ENCODE measurements at places on chromosomes 5 and 9.
A peak's percentile ranks its signal among the peaks of the same experiment; 100 is the strongest.

- no peak for DNase-seq
Observed at GRCh38 chr9:128048663-128049062, 18.5 kb downstream of the NAIF1 start.

DNA sequence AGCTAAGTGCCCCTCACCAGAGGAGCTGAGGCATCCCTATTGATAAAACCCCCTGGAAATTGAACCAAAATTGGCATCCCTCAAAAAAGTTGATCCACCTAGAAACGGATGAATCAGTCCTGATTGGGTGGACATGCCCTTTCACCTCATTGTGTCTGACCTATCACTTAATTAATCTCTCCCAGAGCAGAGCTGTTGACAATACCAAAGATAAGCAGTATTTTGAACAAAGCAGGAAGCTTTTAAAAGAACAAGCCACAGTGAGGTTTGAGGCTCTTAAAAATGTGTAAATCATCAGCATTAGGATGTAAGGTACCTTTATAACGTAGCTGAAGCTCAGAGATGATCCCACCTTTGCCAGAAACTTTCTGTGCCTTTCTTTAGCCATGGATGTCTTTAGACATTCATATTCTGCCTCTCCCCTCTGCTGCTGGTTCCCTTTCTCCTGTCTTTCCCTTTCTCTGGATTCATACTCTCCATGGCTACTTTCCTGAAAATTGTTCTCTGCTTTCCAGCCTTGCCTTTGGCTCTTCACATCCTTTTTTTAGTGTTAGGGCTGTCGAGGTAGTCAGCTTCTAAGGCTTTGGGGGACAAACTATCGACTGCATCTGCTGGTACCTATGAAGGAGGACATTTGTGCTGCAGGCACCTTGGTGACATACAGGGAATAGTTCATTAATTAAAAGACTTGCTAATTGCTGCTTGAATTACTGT, 7.8 kb upstream of the LHX2 start:
- DNase-seq = no peak

DNA sequence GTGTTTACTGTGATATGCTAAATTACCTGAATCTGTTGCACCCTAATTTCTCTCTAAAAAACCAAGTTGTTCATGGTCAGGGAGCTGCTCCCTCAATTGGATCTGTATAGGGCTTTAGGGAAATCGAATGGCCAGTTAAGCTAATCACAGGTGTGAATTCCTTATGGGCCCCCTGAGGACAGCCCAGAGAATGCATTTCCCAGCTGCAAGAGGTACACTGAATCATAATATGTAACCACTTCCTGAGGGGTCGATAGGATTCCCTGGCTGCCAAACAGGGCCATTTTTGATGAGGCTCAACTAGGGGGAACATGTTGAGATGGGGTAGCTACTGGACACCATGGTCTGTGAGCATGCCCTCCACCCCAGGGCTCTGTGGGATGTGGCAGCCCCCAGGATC, 478.6 kb downstream of the CCDC171 start:
- no peak for DNase-seq

GRCh38 chr5:5271786-5272321, 131.7 kb downstream of the ADAMTS16 start:
- DNase-seq = no peak

DNA sequence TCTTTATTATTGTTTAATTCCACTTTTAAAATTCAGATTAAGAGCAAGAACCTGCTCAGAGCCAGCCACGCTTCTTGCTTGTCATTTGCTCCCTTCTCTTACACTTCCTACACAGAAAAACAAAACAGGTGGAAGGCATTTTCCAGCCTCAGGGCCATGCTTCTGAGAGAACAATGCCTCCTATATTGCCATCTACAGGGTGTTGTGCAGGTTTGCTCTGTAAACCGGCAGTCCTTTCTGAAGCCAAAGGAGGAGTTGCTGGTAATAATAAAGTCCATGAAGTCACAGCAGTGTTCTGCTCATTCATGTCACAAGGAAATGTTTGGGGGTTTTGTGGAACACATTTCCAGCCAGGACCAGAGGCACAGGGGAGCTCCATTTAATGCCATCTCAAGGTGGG, 16.1 kb upstream of the PRLR start:
- no peak for DNase-seq

GRCh38 chr5:113663879-113664541, 150.5 kb downstream of the YTHDC2 start:
- DNase-seq = no peak

DNA sequence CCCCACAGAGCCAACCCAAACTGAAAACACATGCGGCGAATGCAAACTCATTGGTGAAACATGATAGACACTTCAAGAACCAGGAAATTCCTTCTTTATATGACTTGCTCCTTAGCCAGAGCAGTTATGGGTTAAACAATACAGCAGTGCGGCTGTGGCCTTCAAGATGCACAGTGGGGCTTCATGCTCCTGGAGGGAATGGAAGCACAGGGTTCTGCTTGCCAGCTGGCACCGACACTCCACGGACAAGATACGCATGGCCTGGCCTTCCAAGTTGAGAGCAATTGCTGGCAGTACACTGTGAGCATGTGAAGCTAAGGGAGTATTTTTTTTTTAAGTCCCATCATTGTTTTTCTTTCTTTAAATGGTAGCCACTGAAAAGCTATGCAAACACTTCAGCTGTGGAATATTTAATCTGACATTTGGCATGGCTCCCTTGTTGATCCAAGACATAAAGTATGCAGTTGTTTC, 451.6 kb upstream of the CD180 start:
- DNase-seq = no peak

GRCh38 chr9:137611623-137612609, 6.4 kb downstream of the ARRDC1 start:
- no peak for DNase-seq

- DNase-seq = no peak
Observed at GRCh38 chr5:59621477-59621876, 272.0 kb downstream of the PDE4D start.

GRCh38 chr9:119349351-119349825, 19.8 kb downstream of the BRINP1 start:
- DNase-seq = peak; percentile 71

DNA sequence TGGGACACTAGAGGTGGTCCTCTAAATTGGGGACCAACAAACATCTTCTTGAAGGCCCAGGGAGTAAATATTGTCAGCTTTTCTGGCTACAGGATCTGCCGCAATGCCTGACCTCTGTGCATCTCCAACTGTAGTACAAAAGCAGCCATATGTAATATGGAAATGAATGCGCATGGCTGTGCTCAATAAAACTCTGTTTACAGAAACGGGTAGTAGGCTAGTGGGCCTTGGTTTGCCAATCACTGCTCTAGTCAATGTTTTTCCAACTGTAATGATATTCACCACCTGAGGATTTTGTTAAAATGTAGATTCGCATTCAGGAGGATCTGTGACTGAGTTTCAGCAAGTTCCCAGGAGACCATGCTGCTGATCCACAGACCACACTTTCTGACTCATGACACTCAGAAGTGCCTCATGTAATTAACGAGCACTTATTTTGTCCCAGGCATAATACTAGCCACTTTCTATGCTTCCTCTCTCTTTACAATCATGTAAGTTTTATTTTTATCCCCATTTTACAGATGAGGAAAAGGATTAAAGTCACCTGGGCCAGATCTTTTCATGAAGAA, 96.9 kb downstream of the MED27 start:
- no peak for DNase-seq

GRCh38 chr9:93091453-93092081, 4.5 kb upstream of the CARD19 start:
- DNase-seq = no peak

- no peak for DNase-seq
Observed at GRCh38 chr9:136551401-136552116, 5.7 kb upstream of the NOTCH1 start.

DNA sequence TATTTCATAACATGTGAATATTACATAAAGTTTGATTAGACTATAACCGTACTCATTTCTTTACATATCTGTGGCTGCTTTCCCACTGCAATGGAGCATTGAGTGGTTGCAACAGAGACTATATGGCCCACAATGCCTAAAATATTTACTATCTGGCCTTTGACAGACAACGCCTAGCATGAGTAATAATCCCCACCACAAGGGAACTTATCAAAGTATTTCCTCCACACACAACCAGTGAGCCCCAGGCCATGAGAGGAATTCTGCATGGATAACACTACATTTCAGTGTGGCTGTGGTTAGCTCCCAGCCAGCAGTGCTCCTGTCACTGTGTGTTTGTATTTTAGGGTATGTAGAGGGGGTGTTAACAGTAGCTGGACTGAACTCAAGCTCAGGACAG, 54.8 kb downstream of the FAM81B start:
- DNase-seq = no peak

DNA sequence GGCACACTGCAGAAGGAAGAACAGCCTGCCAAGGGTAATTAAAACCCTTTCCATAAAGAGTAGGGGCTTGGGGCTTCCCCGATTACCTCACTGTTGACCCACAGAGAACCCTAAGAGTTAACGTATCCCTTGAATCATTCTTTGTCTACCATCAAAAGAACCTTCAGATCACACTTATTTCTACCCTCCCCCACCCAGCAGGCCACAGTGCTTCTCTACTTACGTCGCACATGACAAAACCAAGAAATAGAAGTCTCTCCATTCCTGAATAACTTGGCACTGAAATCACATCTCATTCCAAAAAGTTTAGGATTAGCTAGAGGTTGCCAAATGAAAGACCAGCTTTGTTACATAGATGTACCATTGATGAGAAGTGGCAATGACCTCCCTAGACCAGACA, 268.7 kb upstream of the GAS1 start:
- no peak for DNase-seq

DNA sequence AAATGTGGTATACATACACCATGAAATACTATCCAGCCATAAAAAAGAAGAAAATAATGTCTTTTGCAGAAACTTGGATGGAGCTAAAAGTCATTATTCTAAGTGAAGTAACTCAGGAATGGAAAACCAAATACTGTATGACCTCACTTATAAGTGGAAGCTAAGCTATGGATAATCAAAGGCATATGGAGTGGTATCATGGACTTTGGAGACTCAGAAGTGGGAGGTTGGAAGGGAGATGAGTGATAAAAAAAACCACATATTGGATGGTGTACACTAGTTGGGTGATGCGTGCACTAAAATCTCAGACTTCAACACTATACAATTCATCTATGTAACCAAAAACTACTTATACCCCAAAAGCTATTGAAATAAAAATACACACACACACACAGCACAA, 24.5 kb downstream of the ADAMTS12 start:
- no peak for DNase-seq

Measured in nephron progenitor cell (in vitro differentiated cells).